Suppressor macrophage (primary cell): ENCODE measurements at places on chromosomes 12 and 14.
A peak's percentile ranks its signal among the peaks of the same experiment; 100 is the strongest.

GRCh38 chr12:23640754-23641153 lies 308.7 kb downstream of the SOX5 start:
- DNase-seq: no peak

- no peak for DNase-seq
Measured at GRCh38 chr14:44736326-44736725, 225.4 kb downstream of the KLHL28 start.

- no peak for DNase-seq
Measured at GRCh38 chr12:28683366-28683765, 465.7 kb upstream of the FAR2 start.

DNA sequence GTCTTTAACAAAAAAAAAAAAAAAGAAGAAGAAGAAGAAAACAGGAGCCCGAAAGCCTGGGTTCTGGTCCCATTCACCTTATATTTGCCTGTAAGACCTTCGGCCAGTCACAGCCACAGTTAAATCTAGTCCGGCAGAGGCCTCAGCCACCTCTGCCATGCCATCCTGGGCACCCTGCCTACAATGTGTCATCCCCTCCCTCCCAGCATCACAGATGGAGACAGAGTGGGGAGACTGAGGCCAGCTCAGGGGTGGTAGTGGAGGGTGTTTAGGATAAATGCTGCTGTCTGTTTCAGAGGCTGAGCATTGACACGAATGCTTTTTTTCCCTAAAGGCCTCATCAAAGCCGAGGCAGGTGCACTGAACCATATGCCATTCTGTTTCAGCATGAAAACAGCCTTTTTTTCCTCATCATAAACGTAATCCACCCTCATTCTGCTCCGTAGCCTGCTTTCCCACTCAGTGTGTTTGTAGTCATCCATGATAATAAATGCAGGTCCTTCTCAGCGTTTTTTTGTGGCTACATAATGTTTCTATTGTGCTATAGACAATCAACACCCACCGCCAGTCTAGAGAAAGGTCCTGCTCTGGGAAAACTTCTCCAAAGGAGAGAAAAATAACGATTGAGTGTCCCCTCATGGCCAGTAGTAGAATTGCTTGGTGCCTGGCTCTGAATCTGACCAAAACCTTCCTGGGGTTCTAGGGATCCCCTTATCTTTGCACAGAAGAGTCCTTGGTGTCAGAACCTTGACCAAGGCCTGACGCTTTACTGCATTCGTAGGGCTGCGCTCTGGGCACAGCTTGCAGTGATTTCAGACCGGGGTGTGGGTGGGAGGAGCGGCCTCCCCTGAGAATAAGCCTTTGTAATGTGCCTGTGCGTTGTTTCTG lies 41.1 kb upstream of the TSPAN9 start:
- no peak for DNase-seq

GRCh38 chr14:92513204-92513965 lies at the start of gene RIN3:
Gene RIN3 (plus strand): TSS chr14:92513781. CDS start chr14:92513933, 152 bp downstream.
- DNase-seq: peak; percentile 88

DNA sequence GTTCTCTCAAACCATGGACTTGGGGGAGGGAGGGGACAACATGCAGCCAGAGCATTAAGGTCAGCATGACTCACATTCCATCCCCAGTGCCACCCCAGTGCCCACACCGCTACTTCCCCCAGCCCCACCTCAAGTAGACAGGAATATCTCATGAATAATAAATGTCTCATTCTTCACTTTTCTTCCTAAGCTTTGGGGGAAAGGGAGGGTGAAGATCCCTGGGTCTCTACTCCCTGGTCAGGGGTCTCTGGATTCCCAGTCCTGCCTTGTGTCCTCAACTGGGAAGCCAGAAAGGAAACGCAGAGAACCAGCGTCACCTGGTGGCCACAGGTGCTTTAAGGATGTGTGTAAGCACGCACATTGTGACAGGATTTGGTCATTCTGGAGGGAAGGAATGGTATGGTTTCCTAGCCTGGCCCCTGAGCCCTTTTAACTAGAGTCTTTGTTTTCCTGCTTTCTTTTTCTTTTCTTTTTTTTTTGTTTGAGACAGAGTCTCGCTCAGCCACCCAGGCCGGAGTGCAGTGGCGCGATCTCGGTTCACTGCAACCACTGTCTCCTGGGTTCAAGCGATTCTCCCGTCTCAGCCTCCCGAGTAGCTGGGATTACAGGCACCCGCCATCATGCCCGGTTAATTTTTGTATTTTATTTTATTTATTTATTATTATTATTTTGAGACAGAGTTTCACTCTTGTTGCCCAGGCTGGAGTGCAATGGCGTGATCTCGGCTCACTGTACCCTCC lies 3.4 kb downstream of the GPR84 start:
- peak; percentile 66 for DNase-seq

DNA sequence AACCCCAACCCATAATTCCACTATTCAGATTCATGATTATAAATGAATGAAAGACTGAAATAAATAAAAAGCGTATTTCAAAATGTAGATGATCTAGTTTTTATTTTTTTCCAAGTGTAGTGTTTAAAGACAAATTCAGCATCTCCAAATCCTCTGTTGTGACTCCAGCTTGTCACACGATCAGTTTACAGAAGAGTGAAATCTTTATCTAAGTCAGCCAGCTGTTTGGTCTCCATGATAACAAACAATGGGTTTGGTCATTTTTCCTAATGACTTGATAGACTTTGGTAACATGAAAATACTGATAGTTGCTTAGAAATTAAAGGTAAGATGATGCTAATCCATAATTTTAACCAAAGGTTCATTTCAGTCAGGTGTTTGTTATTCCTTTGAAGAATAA lies 114.5 kb upstream of the RASSF8 start:
- no peak for DNase-seq

DNA sequence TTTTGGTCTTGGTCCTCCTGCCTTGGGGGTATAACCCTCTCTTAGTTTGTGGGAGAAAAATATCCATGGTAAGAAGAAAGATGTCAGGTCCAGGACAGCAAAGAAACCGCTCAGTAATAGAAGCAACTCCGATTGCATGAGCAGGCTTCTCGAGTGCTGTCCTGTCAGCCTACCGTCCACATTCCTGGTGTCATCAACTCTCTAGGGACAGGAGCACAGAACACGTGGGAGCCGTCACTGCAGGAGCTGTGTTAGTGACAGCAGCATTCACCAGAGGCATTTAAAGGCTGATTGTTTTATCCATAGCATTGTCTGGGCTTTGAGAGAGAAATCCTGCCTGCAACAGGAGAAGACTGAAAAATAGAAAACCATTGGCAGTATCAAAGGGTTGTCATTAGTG lies 244.2 kb downstream of the CACNA1C start:
- no peak for DNase-seq
